ENCODE measurements at places on chromosomes 12 and 14.

DNA sequence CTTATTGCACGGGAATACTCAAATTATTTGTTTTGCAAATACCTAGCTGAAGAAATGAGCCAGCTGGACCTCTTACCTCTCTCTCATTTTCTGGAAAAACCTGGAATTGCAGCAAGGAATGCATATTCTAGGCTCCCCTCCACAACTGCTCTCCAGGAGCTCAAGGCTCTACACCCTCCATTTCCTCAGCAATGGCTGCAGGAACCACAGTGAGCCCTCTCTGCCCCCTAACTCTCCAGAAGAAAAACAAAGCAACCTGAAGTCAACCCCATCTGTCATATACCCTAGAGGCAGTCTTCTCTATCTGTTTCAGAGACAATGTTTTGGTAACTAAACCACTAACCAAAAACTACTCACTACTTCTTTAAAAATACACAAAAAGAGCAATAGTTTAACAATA lies 221.6 kb downstream of the SLC25A21 start:
- DNase-seq, result no peak

- no peak for DNase-seq
Measured at GRCh38 chr14:67820428-67820971, 921 bp downstream of the RAD51B start.

- no peak for DNase-seq
Measured at GRCh38 chr12:59388694-59389093, 207.1 kb upstream of the SLC16A7 start.

DNA sequence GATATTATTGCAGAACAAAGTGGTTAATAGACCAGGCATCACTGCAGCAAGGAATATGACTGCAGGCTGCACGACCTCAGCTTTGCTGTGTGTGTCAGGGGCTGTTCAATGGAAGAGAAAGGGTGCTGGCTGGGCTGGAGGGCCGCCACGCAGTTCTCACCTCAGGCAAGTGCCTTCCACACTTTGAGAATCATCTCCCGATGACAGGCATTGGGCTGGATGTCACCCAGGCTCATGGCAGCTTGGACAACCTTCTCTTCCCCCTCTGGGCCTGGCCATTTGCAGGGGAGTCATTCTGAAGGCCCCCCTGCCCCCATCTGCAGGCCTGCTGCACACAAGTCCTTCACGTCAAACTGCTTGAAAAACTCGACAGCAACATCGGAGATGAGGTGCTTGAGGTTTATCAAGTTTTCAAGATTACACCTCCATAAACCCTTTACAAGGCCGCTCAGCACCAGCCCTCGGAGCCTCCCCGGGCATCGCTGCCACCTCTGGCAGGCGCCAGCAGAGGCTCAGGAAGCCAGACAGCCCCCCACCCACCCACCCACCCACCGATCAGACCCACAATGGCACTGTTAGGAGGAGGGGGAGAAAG lies 165.9 kb upstream of the GSC start:
- no peak for DNase-seq

DNA sequence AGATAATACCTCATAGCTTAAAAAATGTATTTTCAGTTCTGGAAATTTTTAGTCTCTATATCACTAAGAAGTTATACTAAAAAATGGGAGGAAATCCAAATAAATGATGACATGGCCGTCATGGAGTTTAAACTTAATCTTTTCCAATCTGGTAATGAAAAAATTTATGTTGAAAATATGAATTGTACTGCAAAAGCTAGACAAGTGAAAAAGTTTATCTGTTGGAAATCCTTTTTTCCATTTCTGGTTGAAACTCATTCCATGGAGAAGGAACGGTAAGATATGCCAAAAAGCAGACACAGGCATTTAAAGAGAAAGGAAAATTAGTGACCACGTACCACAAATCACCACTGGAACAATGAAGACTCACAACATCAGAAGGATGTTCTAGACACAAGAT lies 314.2 kb upstream of the PRICKLE1 start:
- DNase-seq, result no peak

GRCh38 chr12:52213564-52214420 lies 19.3 kb upstream of the KRT7 start:
- DNase-seq, result no peak

DNA sequence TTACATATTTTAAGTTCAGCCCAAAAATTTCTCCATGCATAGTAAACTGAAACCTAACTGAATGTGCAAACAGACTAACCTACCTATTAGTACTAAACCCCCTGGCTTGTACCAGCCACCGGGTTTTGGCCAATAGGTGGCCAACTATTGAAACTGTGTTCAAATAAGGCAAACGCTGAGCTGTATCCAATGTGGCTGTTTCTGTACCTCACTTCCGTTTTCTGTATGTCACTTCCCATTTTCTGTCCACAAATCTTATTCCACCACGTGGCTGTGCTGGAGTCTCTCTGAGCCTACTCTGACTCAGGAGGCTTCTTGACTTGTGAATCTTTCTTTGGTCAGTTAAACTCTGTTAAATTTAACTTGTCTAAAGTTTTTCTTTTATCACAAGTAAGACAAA lies 6.0 kb upstream of the FBXO34 start:
- DNase-seq, result no peak

DNA sequence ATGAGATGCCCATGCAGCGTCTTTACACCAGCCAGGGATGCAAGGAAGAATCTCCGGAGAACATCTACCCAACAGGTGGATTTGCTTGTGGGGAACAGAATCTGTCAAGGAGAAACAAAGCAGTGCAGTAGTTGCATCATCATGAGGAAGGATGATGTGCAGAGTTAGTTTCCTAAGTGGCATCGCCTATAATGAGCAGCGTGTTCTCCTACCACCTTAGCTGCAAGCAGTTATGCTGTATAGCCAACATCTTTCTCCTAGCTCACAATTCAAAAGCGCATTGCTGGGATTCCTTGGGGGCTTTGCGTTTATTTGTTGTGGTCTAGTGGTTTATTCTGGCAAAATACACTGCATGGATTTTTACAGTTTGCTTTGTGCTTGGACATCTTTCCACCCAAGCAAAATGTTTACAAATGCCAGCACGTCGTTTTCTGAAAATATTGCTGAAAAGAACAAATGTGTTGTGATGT lies 233.0 kb downstream of the RGS6 start:
- no peak for DNase-seq

- no peak for DNase-seq
Measured at GRCh38 chr12:27682534-27682933, 13.7 kb upstream of the REP15 start.

DNA sequence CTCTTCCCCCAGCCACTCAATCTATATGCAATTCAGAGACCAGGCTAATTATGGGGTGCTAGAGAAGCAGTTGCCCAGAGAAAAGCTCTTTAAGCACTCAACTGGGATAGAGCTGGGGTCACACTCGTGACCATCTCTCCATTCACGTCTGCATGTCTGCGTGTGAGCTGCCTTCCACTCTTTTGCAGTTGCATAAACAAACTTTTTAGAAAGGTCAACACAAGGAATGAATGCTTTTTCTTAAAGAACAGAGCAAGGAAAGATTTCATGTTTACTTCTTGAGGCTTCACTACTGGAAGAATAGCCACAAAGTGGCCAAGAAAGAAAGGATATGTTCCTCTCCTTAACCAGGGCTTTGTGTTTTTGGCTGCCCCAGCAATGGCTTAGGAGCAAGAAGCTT lies 151.1 kb downstream of the SAMD4A start:
- no peak for DNase-seq

- DNase-seq, result no peak
Measured at GRCh38 chr12:122593910-122594309, 66.9 kb downstream of the KNTC1 start.

GRCh38 chr14:104721505-104722431 lies 2.3 kb upstream of the ADSS1 start:
- DNase-seq, result no peak

DNA sequence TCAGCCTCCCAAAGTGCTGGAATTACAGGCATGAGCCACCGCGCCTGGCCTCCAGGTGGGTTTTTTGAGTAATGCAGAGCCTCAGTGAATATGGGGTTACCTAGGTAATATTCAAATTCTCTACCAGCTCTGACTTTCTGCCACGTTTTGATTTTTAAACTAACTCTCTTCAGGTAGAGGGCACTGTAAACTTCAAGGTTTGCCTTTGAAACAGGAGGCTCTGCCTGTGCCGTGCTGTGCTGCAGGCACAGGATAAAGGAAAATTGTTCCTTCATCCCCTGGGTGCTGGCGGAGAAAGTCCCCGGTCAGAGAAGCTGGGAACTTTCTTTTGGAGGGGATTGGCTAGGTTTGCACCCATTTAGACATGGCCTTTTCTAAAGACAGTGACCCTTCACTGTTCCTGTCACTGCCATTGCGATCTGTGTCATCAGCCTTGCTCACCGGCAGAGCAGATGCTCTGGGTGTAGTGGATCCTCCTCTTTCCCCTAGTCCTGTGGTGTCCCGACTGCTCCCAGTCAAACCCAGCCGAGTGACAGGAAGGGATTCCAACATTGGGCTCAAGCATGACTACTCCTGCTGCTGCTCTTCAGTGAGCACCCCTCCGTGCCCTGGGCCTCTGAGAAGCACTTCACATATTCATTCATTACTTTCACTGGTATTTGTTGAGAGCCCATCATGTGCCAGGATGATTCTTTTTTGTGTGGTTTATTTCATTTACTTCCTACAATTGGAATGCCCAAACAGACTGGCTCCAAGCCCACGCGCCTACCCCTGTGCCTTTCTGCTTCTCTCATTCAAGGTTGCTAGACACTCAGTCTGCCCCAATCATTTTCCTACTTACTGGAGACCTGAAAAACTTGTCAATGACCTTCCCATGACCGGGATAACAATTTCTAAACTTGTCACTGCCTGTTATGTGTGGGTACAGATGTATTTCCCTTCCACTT lies 103.6 kb downstream of the TMEM30B start:
- DNase-seq, result no peak

DNA sequence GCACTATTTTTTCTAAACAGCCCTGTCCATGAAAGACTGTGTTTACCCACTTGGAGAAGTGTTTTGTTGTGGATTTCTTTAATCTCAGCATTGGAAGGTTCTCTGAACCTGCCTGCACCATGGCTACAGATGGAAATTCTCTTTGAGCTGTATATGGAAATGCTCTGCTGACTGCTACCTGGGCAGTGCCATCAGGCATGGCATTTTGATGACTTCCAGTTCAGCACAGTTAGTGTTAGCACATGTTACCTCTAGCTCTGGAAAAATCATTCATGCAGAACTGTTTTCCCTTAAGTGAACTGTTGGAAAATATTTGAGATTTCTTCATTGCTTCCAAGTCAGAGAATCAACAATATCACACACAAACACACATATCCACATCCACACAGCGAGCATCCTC lies 52.6 kb upstream of the RIC8B start:
- DNase-seq, result no peak

- DNase-seq, result no peak
Measured at GRCh38 chr12:132151145-132151765, 7.0 kb downstream of the NOC4L start.

GRCh38 chr12:22719745-22720144 lies 94.8 kb downstream of the ETNK1 start:
- DNase-seq, result no peak

GRCh38 chr12:70178038-70178437 lies 65.2 kb upstream of the CNOT2 start:
- DNase-seq, result no peak

- no peak for DNase-seq
Measured at GRCh38 chr12:66268562-66268961, 33.7 kb upstream of the HELB start.

DNA sequence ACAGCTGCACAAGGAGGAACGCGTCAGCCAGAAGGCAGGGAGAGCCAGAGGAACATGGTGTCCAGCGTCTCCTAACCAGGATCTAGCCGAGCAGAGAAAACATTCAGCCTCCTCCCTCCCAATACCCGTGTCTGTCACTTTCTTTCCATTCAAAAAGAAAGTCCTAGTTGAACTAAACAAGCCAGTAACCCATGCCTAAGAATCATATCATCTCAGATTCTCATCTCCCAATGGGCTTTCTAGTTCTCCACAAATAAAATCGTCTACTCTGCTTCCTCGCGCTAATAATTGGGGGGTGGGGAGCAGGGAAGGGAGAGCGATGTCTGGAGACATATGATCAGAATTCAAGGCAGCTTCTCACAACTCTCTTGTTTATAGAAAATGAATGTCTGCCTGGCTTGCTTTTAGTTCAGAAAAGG lies 7.4 kb downstream of the NKX2-1 start:
- DNase-seq, result no peak

- DNase-seq, result peak; percentile 87
Measured at GRCh38 chr14:80567905-80568536, 356.7 kb upstream of the DIO2 start.

- no peak for DNase-seq
Measured at GRCh38 chr12:95142431-95143151, 69.2 kb upstream of the NR2C1 start.

DNA sequence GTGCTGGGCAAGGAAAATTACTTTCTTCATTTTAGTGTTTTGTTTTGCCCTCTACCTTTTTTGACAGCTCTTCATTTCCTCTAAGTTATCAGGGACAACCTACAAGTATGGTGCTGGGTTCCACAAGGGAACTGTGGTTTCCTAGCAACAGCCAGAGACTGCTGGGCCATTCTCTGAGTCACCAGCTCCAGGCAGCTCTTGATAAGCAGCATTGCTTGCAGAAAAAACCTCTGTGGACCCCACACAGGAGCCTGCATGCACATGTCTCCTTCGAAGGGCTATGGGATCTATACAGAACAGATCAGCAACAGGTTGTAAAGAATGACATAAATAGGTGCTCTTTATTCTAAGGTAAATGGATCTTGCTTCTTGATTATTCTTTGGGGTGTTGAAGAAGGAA lies 81.0 kb upstream of the CCDC196 start:
- no peak for DNase-seq

DNA sequence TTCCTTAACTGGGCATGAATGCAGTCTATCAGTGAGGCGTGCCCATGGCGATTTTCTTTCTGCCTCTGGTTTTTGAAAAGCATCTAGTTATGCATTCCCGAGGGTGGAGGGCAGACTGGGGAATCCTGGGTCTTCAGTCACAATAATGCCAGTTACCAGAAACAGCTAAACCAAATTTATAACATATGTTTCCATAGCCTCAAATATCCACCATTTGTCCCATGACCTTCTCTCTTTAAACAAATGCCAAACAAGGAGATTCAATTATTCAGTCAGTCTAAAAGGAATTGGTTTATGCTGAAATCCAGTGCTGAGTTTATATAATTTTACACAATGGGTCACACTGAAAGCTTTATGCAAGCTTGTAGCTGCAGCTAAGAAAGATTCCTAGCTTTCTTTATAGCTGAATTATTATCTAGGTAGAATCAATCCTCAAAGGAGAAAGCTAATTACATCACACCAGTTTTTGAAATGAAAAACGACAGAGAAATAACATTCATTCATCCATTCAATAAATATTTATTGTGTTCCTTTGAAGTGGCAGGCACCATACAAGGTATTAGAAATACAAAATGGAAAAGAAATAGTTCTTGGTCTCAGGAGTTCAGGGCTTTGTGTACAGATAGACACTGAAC lies 131.3 kb upstream of the RAP1B start:
- no peak for DNase-seq

- no peak for DNase-seq
Measured at GRCh38 chr12:20985399-20985798, 145.6 kb upstream of the SLCO1B1 start.
